ENCODE measurements at places on chromosomes 2 and 18.

- no peak for ATAC-seq
These were observed 162.4 kb upstream of the SESTD1 start for GRCh38 chr2:179427065-179427464.

- no peak for ATAC-seq
These were observed 25.9 kb downstream of the BABAM2 start for GRCh38 chr2:27916293-27916995.

DNA sequence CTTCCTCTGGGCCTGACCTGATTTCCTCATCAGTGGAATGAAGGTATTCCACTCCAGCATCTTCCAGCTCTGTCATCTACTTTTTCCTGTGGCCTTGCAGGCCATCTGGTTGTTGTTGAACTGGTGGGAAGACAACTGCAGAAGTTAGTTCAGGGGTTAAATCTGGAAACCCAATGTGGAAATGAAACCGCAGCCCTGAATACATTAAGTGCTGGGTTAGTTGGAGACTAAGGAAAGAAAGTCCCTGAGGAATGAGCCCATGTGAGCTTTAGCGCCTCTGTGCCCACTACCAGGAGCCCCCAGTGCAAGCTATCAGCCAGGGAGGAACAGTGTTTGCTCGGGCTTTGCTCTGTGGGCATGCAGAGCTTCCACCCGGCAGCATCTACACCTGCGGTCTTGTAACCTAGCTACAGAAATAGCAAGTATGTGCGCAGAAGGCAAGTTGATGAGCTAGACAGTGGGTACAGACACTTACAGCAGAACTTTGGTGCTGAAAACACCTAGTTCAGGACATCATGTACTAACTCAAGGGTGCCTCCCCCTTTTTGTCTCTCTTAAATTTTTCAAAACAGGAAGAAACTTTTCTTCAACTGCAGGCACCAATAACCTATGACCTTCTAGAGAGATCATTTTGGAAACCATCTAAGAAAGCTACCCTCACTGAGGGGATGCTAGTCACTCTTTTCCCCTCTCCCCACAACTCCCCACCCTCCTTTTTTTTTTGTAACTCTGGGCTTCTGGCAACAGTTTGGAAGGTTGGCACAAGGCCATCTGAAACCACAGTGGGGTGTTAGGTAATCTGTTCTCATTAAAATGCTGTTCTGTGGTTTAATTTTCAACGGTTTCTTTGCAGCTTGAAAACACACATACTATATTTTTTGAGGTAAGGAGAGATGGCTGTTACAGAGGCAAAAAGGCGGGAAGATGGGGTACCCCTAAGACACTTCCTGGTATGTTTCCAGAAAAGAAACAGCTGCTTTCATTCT, 18.3 kb upstream of the CXCR4 start:
- peak; percentile 64 for ATAC-seq

DNA sequence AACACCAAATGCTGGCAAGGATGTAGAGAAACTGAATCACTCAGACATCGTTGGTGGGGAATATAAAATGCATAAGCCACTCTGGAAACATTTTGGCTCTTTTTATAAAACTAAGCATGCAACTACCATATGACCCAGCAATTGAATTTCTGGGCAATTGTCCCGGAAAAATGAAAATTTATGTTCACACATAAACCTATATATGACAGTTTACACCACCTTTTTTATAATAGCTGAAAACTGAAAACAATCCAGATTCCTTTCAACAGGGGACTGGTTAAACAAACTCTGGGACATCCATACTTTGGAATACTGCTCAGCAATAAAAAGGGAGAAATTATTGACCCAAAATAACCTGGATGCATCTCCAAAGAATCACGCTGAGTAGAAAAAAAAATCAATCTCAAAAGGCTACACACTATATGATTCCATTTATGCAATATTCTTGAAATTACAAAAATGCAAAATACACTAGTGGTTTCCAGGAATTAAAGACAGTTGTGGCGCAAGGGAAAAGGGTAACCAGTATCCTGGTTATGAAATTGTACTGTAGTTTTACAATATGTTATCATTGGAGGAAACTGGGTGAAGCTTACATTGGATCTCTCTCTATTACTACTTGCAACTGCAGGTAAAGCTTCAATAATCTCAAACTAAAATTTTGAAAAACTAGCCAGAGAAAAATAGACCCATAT, 130.2 kb upstream of the PID1 start:
- ATAC-seq, result no peak

GRCh38 chr2:9144046-9144445, 62.6 kb upstream of the ASAP2 start:
- ATAC-seq, result no peak
